Mesothelial cell of epicardium (in vitro differentiated cells): ENCODE measurements at places on chromosomes 13 and 19.

- no peaks in the 10 kb centered on the region for H3K36me3 ChIP-seq
- no peak overlapping the region for H3K4me3 ChIP-seq
- no peak overlapping the region for H3K27ac ChIP-seq
- peaks cover 8% of the 10 kb centered on the region for H3K27me3 ChIP-seq
Measured at GRCh38 chr13:77815330-77815729, 103.3 kb downstream of the EDNRB start.

DNA sequence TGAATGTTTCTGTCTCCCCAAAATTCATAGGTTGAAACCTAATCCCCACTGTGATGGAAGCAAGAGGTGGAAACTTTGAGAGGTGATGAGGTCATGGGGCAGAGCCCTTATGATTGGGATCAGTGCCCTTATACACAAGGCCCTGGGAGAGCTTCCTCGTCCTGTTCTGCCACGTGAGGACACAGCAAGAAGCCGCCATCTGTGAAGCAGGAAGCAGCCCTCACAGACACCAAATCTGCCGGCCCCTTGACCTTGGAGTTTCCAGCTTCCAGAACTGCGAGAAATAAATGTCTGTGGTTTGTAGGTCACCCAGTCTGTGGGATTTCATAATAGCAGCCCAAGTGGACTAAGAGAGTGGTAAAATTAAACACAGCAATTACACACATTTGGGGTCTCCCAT, 737.4 kb downstream of the UQCRFS1 start:
- H3K27me3 ChIP-seq, result no peaks in the 10 kb centered on the region
- no peaks in the 10 kb centered on the region for H3K36me3 ChIP-seq
- DNase-seq, result no peak
- no peak overlapping the region for H3K27ac ChIP-seq
- H3K4me3 ChIP-seq, result no peak overlapping the region

- peaks cover 50% of the 10 kb centered on the region for H3K27me3 ChIP-seq
- H3K27ac ChIP-seq, result no peak overlapping the region
Measured at GRCh38 chr19:42176649-42176989, 40.9 kb downstream of the DEDD2 start.

- no peaks in the 10 kb centered on the region for H3K27me3 ChIP-seq
- H3K36me3 ChIP-seq, result no peaks in the 10 kb centered on the region
- DNase-seq, result no peak
Measured at GRCh38 chr13:63774133-63774532, 2358.5 kb upstream of the PCDH20 start.

DNA sequence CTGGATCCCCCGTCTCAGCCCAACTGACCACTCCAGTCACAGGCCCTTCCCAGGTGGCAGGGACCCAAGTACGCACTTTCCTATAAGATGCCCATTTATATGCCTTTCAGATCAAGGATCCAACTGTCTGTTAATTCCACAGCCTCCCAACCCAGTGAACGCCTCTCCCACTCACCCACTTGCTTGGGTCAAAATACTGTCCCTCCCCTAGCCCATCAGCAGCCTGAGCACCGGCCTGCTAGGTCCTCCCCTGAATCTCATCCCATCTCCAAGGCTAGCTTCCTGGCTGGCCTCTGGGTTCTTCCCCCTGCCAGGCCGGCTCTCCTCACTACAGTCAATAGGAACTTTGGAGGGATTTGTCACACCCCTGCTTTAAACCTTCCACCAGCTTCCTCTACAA, 1.9 kb downstream of the UBE2S start:
- H3K4me3 ChIP-seq, result peak overlapping the region; percentile 88
- peaks cover 20% of the 10 kb centered on the region for H3K4me1 ChIP-seq
- peaks cover 25% of the 10 kb centered on the region for H3K36me3 ChIP-seq
- no peak for DNase-seq

DNA sequence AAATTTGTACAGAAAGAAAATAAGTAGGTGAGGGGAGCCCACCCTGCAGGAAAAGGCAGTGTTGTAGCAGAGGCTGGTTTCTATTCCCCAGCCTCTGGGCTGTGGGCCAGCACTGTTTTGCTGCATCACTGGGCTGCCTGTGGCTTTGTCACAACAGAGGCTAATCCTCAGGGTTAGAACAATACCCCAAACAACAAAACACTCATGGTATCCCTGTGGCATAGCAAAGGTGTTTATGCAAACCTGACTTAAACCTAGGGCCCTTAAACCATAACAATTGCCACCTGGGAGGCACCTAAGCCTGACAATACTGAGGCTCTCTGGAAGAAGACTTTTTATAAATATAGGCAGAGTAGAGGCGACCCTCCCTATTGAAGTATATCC, 314.7 kb downstream of the OLFM4 start:
- H3K27ac ChIP-seq, result no peak overlapping the region
- peaks cover 11% of the 10 kb centered on the region for H3K27me3 ChIP-seq

GRCh38 chr13:55069746-55070145, 2041.1 kb downstream of the OLFM4 start:
- H3K4me3 ChIP-seq, result no peak overlapping the region
- H3K27me3 ChIP-seq, result no peaks in the 10 kb centered on the region
- no peaks in the 10 kb centered on the region for H3K36me3 ChIP-seq
- peaks cover 6% of the 10 kb centered on the region for H3K4me1 ChIP-seq
- no peak overlapping the region for H3K27ac ChIP-seq

GRCh38 chr13:110254751-110255553, 52.0 kb downstream of the COL4A1 start:
- H3K4me3 ChIP-seq, result no peak overlapping the region
- H3K4me1 ChIP-seq, result peaks cover 27% of the 10 kb centered on the region
- no peak for DNase-seq
- no peaks in the 10 kb centered on the region for H3K36me3 ChIP-seq
- peak overlapping the region; percentile 58 for H3K27ac ChIP-seq

DNA sequence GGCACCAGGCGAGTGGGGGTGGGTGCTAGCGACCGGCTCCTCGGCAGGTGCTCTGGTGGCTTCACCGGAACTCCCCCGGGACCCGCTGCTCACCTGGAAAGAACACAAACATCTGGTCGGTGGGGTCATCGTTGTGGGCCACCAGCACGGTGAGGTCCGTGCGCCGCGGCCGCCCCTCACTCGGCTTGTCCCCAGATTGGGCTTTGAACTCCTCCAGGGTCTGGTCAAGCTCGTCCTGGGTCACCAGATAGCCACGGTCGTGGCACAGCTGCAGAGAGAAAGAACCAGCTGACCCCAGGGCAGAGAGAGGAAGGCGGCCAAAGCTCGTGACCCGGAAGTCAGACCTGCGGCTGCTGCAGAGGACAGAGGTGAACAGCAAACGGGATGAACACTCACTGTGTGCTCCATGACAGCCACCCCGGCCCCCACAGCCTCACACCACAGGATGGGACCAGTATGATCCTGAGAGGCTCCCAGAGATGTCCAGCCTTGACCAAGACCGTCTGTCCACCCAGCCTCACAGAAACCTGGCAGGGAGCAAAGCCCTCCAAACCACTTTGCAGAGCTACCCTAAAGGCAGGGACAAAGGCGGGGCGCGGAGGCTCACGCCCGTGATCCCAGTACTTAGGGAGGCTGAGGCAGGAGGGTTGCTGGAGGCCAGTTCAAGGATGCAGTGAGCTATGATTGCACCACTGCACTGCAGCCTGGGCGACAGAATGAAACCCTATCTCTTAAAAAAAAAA, 1.2 kb downstream of the POLR2E start:
- H3K4me1 ChIP-seq, result peaks cover 20% of the 10 kb centered on the region
- H3K36me3 ChIP-seq, result no peaks in the 10 kb centered on the region
- H3K27me3 ChIP-seq, result no peaks in the 10 kb centered on the region
- H3K27ac ChIP-seq, result peak overlapping the region; percentile 92
- DNase-seq, result no peak

DNA sequence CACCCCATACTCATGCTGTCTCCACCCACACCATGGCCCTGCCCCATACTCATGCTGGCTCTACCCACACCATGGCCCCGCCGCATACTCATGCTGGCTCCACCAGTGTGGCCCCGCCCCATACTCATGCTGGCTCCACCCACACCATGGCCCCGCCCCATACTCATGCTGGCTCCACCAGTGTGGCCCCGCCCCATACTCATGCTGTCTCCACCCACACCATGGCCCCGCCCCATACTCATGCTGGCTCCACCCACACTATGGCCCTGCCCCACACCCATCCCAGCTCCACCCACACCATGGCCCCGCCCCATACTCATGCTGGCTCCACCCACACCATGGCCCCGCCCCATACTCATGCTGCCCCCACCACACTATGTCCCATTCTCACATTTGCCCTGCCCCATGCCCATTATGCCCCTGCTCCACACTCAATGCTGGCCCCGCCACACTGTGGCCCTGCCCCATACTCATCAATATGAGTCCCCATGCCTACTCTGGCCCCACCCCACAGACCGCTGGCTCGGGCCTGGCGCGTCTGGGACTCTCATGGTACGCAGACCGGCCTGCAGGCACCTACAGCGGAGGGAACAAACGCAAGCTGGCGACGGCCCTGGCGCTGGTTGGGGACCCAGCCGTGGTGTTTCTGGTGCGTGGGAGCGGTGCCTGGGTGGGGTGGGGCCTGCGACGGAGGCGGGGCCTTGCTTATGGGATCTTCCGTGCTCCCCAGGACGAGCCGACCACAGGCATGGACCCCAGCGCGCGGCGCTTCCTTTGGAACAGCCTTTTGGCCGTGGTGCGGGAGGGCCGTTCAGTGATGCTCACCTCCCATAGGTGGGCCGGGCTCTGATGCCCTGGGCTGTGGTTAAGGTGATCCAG, 3.7 kb upstream of the ARHGAP45 start:
- no peak overlapping the region for H3K4me3 ChIP-seq
- H3K27ac ChIP-seq, result no peak overlapping the region
- H3K4me1 ChIP-seq, result peaks cover 13% of the 10 kb centered on the region
- no peak for DNase-seq
- no peaks in the 10 kb centered on the region for H3K36me3 ChIP-seq

GRCh38 chr13:94063096-94063495, 416.4 kb downstream of the DCT start:
- no peak for DNase-seq
- peak overlapping the region; percentile 28 for H3K27ac ChIP-seq
- H3K27me3 ChIP-seq, result no peaks in the 10 kb centered on the region
- H3K4me3 ChIP-seq, result no peak overlapping the region
- H3K4me1 ChIP-seq, result peaks cover 43% of the 10 kb centered on the region

- DNase-seq, result peak; percentile 74
- peaks cover 62% of the 10 kb centered on the region for H3K27me3 ChIP-seq
- H3K4me3 ChIP-seq, result peak within 1 kb of the TSS; percentile 95
- peaks cover 25% of the 10 kb centered on the region for H3K4me1 ChIP-seq
- H3K27ac ChIP-seq, result peak within 1 kb of the TSS; percentile 100
Measured at GRCh38 chr19:35248310-35249145, at the start of gene LSR. Gene LSR (plus strand): TSS chr19:35249002. CDS start chr19:35249023, 21 bp downstream.

GRCh38 chr13:32530841-32531253, 7.7 kb downstream of the N4BP2L2 start:
- H3K27me3 ChIP-seq, result no peaks in the 10 kb centered on the region
- H3K4me1 ChIP-seq, result peaks cover 30% of the 10 kb centered on the region
- DNase-seq, result no peak
- H3K36me3 ChIP-seq, result peaks cover 30% of the 10 kb centered on the region

DNA sequence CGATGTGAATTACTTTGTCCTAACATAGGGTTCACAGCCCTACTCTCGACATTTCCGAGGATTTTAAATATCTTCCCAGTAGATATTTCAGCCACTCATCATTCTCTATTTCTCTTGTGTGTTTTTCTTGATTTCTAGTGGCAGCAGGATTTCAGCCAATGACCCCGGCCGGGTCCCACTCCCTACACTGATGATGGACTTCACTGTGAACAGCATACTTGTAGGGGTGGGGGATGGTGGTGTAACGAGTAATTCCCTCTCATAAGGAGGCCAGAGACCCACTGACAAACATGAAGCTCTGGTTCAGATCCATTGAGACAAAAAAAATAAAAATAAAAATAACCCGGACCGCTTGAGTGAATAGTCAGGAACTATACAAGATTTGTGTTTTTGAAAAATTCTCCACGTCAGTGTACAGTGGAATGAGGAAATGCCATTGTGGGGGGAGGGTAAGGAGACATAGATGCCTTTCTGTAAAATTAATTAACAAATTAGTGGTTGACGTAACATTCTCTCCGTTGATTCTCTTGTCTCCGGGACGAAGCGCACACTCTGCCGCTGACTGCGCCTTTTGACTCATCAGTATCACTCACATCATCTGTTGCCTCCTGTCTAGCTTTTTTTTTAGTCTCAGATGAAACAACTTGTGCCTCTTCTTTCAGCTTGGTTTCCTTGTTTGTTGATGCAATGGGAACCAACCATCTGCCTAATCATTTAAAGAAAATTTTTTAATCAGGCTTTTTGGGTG, 48.8 kb upstream of the IRS2 start:
- no peak for DNase-seq
- H3K4me3 ChIP-seq, result no peak overlapping the region
- H3K27me3 ChIP-seq, result peaks cover under 1% of the 10 kb centered on the region
- no peak overlapping the region for H3K27ac ChIP-seq
- H3K36me3 ChIP-seq, result no peaks in the 10 kb centered on the region
- peaks cover 10% of the 10 kb centered on the region for H3K4me1 ChIP-seq

DNA sequence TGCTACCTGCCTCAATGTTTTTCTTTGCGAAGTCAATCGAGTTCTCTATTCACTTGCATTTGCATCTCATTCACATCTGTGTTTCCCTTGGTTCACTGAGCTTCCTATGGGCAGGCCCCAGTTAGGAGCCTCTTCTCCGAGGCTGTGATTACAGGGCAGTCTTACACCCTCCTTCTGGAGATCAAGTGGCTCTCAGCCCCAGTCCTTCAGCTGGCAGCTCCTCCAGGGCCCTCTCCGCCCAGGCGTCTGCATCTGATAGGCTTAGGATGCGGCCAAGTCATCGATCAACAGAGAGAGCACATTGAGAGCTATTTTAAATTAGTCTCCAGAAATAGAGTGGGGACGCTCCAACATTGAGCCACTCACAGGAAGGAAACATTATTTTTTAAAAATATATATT, 44.2 kb downstream of the MBNL2 start:
- H3K27ac ChIP-seq, result peak overlapping the region; percentile 87
- H3K36me3 ChIP-seq, result peaks cover 9% of the 10 kb centered on the region
- peak overlapping the region; percentile 11 for H3K4me3 ChIP-seq
- no peaks in the 10 kb centered on the region for H3K27me3 ChIP-seq
- peaks cover 43% of the 10 kb centered on the region for H3K4me1 ChIP-seq

DNA sequence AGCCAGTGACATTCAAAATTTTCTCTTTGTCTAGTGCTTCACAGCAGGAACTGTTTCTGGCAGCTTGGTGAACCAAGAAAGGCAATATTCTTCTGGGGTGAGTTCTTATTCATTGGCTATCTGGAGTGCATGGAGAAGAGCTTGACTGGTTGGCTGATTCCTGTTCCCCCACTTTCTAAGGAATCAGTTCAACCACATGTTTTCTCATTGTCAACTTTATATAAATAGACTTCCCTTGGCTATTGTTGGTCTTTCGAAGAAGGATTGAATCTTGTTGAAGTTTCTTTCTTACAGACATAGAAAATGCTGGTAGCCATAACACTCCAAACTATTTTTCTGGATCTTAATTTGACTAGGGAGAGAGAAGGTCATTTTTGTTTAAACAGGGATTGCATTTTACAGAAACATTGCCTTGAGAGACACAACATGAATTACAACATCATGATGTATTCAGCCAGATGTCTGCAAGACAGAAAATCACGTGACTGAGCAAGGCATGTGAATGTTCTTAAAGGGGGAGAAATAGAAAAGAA, 85.2 kb downstream of the EDNRB start:
- no peaks in the 10 kb centered on the region for H3K27me3 ChIP-seq
- H3K36me3 ChIP-seq, result no peaks in the 10 kb centered on the region
- H3K4me3 ChIP-seq, result no peak overlapping the region

GRCh38 chr19:16571283-16571682, 932 bp downstream of the SLC35E1 start:
- peak overlapping the region; percentile 77 for H3K4me3 ChIP-seq
- peaks cover 26% of the 10 kb centered on the region for H3K4me1 ChIP-seq
- H3K36me3 ChIP-seq, result peaks cover 15% of the 10 kb centered on the region
